ENCODE measurements at places on chromosomes 7 and 10.

GRCh38 chr10:11381023-11381422 lies 230.4 kb downstream of the USP6NL start:
- no peak for DNase-seq

DNA sequence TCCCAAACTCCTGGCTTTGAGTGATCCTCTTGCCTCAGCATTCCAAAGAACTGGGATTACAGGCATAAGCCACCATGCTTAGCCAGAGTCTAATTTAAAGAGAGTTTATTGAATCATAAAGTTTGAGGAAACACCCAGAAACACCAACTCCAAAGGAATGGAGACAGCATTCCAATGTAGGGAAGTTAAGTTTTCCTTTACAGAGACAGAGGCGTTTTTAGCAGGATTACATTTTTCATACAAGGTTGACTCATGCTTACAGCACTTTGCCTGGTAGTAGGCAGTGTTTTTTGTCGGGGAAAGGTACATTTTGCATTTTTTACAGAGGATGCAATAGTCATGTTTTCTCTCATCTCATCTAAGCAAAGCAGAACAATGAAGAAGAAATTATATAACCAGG lies 18.9 kb upstream of the OPN4 start:
- no peak for DNase-seq

DNA sequence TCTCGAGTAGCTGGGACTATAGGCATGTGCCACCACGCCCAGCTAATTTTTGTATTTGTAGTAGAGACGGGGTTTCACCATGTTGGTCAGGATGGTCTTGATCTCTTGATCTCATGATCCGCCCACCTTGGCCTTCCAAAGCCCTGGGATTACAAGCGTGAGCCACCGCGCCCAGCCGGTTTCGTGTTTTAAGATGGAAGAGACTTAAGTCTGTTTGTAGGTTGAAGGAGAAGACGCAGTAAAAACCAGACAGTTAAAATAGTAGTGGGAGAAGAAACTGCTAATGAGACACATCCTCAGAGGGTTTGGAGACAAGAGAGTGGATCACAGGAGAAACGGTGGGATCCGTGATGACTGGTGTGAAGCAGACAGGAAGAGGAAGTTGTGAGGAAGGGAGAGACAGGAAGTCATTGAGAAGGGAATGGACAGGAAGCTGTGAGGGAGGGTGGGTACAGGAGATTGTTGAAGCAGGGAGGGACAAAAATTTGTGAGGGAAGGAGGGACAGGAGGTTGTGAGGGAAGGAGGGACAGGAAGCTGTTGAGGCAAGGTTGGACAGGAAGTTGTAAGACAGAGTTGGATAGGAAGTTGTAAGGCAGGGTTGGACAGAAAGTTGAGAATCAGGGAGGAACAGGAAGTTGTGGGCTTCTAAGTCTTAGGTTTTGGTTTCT lies 115.5 kb downstream of the WDFY4 start:
- DNase-seq: no peak

DNA sequence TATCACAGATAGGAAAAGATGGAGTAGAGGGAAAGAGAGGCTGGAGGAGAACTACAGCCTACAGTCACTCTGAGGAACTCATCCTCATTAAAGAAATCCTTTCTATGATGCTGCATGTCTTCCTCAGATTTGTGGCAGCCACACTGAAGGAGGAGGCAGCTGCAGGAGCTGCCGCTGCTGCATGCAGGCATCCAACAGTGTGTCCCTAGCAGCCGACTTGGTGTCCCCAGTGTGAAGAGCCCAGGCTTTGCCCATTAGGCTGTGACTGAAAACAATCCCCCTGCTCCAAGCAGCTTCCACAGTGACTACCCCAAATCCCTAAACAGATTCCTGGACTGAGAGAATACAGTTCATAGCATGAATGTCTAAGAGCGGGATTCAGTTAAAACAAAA lies 23.1 kb downstream of the SKIDA1 start:
- no peak for DNase-seq

DNA sequence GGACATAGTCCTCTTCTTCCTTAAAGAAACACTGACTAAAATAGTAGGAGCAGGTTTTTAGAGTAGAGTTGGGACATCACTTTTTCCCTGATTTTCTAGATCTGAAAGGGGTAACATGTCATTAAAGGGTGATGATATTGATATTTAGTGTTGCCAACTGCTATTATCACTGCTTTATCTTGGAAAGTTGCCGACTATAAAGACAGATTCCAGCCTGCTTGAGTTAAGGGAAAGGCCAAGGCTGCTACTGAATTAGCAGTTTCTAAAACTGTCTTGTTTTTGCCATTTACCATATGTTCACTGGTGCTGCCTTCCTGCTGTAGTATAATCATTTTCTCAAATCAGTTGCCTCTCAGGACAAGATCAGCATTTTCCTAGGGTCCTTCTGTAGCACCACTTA lies 29.7 kb downstream of the AP3M1 start:
- DNase-seq: no peak

DNA sequence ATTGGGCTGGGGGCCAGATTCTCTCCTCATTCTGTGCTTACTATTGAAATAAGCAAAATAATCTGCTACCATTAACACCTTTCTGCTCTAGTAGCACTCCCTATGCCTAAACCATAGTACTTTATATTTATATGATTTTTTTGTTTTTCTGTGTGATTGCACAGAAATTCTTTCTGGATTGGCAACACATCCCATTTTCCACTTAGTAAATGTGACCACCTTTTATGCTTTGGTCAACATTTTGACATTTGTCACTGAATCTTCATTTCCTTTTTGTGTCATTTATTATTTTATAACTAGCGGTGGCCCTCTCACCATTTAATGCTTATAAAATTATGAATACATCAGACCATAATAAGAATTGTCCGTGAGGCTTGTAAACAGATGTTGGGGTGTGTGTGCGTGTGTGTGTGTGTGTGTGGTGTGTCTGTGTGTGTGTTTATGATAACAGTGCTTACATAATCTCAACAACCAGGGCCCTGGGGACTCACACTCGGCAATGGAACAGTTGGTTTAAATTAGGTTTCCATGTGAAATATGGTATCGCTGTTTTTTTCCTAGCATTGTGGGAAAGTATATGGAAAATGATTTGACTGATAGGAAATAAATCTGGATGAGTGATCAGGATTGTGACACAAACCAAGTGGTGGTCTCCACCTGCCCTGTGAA lies 138.9 kb downstream of the NOC3L start:
- DNase-seq: peak; percentile 83

DNA sequence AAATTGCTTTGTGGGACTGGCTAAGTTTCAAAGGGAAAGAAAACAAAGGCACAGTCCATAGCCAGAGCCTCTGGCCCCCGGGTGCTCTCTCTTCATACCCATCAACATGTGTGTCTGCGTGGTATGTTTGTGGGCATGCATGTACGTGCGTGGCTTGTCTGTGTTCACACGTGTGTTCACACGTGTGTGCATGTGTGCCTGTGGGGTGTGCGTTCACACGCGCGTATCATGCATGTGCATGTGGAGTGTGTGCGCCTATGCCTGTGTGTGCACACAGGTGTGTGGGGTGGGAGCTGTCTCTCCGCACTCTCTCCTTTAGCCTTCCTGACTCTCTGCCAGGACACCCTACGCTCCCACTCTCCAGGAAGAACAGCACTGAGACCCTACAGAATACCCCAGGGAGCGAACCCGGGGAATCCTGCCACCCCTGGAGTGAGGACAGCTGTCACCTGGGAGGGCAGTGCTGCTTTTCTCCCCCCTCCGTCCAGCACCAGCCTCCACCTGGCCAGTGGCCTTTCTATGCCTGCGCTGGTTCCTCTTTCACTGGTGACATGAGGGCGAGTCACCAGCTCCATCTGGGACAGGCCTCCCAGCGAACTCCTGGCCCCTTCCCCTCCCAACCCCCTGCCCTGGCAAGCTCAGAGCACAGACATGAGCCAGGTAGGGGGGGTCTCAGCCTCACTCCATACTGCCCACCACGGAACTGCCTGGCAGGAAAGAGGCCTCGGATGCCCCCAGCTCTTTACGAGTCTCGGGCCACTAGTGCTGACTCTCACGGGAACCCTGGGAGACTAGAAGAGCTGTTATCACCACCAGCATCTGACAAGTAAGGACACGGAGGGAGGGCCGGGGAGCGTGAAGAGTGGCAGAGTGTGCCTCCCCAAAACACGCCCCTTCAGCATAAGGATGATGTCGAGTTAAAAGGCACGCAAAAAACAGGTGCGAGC lies 16.5 kb downstream of the WDR86 start:
- no peak for DNase-seq

DNA sequence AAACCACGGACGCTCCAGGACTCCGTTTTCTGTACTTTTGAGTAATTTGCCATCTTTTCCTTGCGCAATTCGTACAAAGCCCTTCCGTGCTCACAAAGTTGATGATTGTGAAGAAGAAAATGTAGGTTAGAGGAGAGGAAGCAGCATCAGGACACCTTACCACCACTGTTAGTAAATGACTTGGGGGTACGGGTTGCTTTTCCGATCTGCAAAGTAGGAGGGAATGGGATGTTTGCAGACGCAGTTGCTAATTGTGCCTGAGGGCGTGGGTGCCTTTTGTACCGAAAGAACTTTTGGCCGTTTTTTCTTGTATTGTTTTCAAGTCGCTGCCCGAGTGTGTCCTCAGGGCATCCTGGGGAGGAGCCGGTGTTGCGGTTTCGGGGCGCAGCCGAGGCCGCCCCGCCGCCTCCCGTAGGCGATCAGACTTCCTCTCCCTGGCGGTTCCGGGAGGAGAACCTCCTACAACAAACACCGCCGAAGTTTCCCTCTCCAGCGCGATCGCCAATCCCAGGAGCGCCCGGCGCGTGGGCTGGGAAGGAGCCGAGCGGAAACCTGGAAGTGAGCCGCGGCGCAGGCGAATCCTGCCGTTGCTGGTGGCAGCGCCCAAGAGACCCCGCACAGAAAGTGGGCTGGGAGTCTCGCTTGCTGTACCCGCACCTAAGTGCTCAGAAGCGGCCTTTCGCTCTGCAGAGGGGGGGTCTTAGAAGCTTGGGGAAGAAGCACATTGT lies 1.0 kb downstream of the PRR15 start:
- peak; percentile 59 for DNase-seq

DNA sequence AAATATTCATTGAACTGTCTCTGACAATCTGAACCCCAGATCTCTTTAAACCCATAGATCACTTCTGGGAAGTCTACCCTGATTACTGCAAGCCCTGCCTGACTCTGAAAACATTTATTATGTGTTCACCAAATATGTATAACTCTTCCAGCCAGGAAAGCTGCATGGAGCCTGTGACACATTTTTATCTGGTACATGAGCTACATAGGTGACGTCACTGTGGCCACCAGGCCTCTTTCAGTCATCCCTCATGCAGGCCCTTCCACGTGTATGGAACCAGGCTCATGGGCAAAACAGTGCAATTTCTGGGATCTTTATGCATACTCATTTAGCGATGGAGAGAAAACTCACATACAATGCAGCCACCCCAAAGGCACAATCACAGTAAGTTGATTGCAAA lies 133.9 kb upstream of the NUPR2 start:
- no peak for DNase-seq

GRCh38 chr7:101744588-101744987 lies 72.8 kb upstream of the CUX1 start:
- DNase-seq: no peak

DNA sequence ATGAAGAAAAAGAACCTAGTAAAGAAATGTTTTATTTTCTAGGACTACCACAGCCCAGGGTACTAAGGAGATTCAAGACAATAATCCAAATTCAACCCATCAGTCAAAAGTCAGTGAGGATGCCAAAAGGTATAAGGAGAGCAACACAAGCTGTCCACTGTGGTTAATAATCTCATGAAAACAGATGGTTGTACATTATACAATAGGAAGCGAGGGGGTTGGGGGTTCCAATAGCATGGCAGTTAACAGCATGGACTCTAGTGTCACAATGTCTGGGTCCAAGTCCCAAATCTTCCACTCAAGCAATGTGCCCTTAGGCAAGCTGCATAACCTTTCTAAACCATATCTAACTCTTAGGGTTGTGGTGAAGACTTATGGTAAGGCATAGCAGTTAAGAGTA lies 35.1 kb downstream of the BRAF start:
- DNase-seq: no peak

GRCh38 chr7:107501593-107501992 lies 31.7 kb downstream of the GPR22 start:
- DNase-seq: no peak

- no peak for DNase-seq
These were observed 578.6 kb upstream of the FOXK1 start for GRCh38 chr7:4103352-4104091.

- peak; percentile 45 for DNase-seq
These were observed 86.7 kb upstream of the ADRB1 start for GRCh38 chr10:113957013-113957412.

GRCh38 chr7:114468844-114469243 lies 54.2 kb downstream of the FOXP2 start:
- DNase-seq: no peak

DNA sequence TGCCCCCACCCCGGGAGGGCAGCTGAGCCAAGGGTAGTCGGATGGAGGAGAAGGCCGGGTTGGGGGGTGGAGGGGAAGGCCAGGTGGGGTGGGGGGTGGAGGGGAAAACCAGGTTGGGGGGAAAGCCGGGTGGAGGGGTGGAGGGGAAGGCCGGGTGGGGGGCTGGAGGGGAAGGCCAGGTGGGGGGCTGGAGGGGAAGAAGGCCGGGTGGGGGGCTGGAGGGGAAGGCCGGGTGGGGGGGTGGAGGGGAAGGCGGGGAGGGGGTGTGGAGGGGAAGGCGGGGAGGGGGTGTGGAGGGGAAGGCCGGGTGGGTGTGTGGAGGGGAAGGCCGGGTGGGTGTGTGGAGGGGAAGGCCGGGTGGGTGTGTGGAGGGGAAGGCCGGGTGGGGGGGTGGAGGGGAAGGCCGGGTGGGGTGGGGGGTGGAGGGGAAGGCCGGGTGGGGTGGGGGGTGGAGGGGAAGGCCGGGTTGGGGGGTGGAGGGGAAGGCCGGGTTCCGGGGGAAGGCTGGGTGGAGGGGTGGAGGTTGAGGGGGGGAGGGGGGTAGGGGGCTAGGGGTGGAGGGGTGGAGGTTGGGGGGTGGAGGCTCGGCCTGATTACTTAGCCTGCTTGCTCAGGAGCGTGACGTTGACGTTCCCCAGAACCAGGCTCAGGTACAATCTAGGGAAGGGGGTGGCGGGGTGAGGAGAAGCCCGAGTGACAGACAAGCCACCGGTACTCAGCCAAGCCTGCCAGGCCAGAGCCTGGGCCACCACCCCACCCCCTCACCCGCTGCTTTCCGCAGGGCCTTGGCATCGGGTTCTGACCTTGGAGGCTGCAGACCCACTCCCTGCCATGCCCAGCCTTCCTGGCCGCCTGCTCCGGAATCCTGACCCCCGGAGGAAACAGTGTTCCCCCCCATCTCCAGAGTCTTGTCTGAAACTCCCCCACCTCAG lies 5.6 kb downstream of the TMEM120A start:
- DNase-seq: no peak

GRCh38 chr10:130049987-130050386 lies 60.6 kb downstream of the C10orf143 start:
- no peak for DNase-seq

DNA sequence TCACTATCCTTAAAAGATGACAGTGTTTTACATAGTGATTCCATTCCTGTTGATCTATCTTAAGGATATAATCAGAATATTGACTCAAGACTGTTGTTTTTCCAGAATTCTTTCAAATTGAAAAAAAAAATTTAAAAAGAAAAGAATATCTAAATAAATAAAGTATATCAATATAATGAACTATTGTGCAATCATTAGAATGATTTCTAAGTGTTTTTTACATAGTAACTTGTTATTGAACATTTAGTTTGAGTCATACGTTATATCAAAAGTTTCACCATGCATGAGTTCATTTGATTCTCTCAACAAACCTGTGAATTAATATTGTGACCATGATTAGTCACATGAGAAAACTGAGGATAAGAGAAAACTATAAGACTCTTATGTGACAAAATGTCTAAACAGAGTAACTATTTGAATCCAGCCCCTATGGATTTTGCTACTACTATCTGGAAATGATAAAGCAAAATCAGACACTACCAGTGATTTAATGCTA lies 46.1 kb downstream of the KLF6 start:
- DNase-seq: no peak

GRCh38 chr10:63579371-63580014 lies 58.3 kb downstream of the REEP3 start:
- peak; percentile 48 for DNase-seq
